ENCODE measurements at places on chromosomes 7 and 10. TPM values are rescaled to one million over a fixed set of nuclear protein-coding genes. Genes with fewer than 3 reads are reported as not detected.

Gene ASZ1
- not detected for total RNA-seq

Gene ARHGEF5
- total RNA-seq: 37.1 TPM

Gene STK31
- 1.0 TPM for total RNA-seq

Gene SP4
- 10.4 TPM for total RNA-seq

Gene MYH16
- 0.23 TPM for total RNA-seq

Gene SVIL
- total RNA-seq: 72.8 TPM

Gene SPDYE2B
- total RNA-seq: not detected

Gene ZNF503
- total RNA-seq: 10.4 TPM

Gene HOXA1
- 8.8 TPM for total RNA-seq

Gene ST8SIA6
- 0.82 TPM for total RNA-seq

Gene CALHM1
- not detected for total RNA-seq

Gene BPGM
- 10.7 TPM for total RNA-seq

Gene UNC5B
- total RNA-seq: 1.1 TPM

Gene DLG5
- 85.6 TPM for total RNA-seq

Gene TSPAN14
- 39.0 TPM for total RNA-seq

Gene NRG3
- 0.08 TPM for total RNA-seq

Gene OR2A42
- total RNA-seq: not detected

Gene LIPK
- total RNA-seq: not detected

Gene ADK
- total RNA-seq: 64.5 TPM

Gene DYDC2
- total RNA-seq: not detected

Gene SLC18A2
- not detected for total RNA-seq

Gene WBP1L
- 91.3 TPM for total RNA-seq

Gene SEMA3E
- total RNA-seq: 7.3 TPM

Gene CHST12
- total RNA-seq: 48.3 TPM

Gene CAV1
- 496 TPM for total RNA-seq

Gene FZD1
- total RNA-seq: 1.8 TPM

Data from Panc1 (cell line).